Lung microvascular endothelial cell (primary cell): ENCODE measurements at places on chromosomes 6 and 20. TPM values are rescaled to one million over a fixed set of nuclear protein-coding genes. Genes with fewer than 3 reads are reported as not detected.

DNA sequence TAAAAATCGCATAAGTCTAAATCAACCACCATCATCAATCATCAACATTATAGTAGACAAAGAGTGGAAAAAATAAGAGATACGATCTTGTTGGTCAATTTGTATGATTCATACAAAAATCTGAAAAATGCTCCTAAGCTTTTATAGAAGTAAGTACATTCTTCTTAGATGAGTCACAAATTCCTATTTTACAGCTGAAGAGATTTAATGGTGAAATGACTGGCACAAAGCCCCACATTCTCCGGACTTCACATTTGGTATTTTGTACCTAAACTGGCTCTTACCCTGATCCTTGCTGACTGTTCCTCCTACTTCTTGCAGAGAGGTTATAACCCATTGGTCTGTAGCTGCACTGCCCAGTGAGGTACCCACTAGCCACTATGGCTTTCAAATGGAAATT lies 29.9 kb upstream of the PREP start:
- DNase-seq = peak; percentile 73

- DNase-seq = no peak
These were observed 279.6 kb downstream of the ESR1 start for GRCh38 chr6:152087096-152087495.

DNA sequence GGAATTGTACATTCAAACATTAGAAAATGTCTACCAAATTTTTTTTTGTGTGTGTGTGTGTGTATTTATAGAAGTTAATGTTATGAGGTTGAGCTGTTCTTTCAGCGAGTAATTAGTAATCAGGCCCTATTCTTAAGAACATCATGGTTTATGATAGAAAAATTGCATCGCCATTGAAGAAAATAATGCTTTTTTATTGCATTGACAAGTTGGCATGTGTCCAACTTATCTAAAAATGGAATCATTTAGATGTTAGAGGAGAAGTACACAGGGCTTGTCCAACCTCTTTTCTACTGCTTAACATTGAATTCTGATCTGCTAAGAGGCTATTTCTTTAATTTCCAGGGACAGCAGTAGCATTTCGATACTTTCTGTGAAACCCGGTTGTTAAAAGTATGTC lies 61.6 kb upstream of the ADGRG6 start:
- no peak for DNase-seq

DNA sequence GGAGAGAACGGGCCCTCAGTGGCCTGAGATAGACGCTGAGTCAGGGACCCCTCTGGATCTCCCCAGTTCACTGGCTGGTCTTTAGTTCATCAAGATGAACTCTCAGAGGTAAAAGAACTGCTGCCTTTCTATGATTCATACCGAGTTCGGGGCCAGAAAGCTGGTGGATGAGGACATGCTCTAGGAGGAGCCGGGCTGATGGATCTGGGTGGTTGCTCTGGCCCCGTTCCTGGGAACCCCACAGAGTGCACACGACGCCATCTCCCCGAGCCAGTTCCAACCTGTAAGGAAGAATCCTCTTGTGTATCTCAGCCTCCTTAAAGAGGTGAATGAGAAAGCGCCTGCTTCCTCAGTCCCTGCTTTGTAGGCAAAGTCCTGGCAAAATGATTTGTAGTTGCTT lies 142.6 kb upstream of the PDE10A start:
- DNase-seq = no peak

GRCh38 chr20:46935394-46936017 lies 40.9 kb downstream of the EYA2 start:
- no peak for DNase-seq

DNA sequence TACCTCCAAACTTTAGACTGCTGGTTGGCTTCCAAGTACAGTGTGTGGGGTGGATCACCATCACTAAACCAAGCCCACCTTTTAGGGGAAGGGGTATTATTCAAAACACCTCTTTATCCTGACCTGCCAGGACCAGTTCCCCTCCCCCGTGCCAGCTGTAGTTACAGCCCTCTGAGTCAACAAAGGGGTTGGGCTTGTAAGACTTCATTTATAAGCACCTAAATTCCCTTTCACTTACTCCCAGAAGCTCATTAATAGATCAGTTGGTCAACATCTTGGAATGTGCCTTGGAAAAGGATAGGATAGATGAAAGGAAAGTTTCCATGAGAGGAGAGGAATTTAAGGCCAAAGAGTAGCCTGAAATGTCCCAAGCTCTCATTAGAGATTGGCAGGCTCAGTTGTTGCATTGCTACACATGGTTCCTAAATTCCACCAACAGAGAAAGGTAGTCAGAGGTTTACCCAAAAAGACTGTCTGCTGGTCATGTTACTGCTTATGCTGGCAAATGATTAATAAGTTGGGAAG lies 59.2 kb downstream of the TNFAIP3 start:
- no peak for DNase-seq

DNA sequence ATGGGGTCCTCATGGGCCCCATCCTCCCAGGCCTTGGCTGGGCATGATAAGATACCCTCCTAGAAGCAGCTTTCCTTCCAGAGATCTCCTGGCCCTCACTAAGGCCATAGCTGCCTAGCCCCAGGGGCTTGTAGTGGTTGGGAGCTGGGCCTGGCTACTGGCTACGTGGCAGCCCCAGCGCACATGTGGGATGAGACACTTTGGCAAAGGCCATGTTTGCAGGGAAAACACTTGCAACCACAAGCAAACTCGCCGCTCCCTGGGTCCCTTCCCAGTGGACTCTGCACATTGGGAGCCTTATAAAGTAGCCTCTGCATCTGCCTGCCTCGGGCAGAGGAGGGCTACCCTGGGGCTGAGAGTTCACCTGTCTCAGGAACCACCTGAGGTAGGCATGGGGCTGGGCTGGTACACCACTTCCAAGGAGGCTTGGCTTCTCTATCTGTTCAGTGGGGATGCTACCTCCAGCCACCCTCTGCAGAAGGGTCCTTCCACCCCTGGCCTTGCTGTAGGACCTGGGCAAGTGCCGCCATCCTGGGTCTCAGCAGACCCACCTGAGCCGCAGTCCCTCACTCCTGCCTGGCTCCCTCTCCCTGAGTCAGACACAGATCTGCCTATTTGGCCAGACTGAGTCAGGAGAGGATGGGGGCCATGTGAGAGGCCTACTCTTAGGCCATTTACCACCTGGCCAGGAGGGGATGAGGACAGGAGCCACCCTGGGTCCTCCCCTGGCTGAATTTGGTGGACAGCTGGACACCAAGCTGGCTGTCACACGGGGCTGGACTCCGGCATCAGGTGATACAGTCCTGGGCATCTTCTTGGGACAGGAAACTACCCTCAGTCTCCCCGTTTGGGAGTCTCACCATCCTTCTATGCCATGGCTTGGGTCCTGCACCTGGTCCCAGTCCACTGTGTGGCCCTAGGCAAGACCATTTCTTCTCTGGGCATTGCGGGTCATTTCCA lies at the start of gene BPIFB2:
Gene BPIFB2, plus strand, starts transcription at position 329 of the 960 bp plus-strand sequence. CDS start 871 bp downstream, outside the sequence.
- DNase-seq = no peak

DNA sequence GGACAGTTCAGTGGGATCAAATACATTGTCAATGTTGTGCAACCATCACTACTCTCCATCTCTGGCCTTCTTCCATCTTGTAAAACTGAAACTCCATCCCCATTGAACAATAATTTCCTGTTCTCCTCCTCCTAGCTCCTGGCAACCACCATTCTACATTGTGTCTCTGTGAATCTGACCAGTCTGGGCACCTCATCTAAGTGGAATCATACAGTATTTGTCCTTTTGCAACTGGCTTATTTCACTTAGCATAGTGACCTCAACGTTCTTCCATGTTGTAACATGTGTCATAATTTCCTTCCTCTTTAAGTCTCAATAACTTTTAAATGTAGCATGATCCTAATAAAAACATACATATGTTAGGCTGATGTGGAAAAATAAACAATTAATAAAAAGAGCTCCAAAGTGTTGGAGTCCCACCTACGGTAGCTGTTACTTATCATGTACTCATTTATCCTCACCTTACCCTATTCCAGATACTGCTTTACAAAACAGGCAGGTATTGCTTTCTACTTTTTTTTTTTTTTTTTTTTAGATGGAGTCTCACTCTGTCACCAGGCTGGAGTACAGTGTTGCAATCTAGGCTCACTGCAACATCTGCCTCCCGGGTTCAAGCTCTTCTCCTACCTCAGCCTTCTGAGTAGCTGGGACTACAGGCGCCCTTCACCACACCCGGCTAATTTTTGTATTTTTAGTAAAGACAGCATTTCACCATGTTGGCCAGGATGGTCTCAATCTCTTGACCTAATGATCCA lies 91.9 kb downstream of the TNFAIP3 start:
- peak; percentile 69 for DNase-seq

GRCh38 chr6:44335631-44336030 lies 6.8 kb upstream of the SPATS1 start:
- no peak for DNase-seq

DNA sequence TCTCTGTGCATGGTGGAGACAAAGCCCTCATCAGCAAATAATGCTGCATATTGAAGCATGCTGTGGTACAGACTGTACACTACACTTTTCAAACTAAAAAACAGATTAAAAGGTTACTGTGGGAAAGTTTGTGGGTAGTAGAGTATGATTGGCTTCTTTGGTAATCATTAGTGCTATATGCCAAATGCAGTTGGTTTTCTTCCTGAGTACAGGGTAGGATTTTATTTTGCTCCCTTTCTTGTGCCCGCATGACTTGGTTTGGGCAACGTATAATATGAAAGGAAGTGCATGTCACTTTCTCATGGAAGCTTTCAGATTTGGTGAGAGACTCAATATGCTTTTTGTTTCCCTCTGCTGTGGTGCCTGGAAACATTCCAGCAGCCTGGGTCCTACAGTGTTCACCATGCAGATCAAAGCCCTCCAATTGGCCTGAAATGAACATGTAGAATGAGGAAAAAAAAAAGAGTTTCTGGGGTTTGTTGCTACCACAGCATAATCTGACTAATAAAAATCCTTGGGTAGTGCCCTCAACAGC lies 270.7 kb upstream of the ADGRB3 start:
- no peak for DNase-seq

The CST2 gene
- not detected in 2 replicates for total RNA-seq

The SLC12A5 gene
- 0.20 and 0.44 TPM in 2 replicates for total RNA-seq

The TRDN gene
- not detected in 2 replicates for total RNA-seq

The SLC25A27 gene
- total RNA-seq = 0.22 and 1.4 TPM in 2 replicates

The LGSN gene
- total RNA-seq = not detected in 2 replicates
